ENCODE measurements at places on chromosomes 12 and 14.

GRCh38 chr12:47767216-47767724 lies 5.8 kb upstream of the SLC48A1 start:
- peak; percentile 88 for DNase-seq

- DNase-seq: no peak
Observed at GRCh38 chr12:94615260-94616181, 34.8 kb downstream of the TMCC3 start.

- peak; percentile 17 for DNase-seq
Observed at GRCh38 chr12:11136075-11136474, 1.6 kb upstream of the TAS2R30 start.

DNA sequence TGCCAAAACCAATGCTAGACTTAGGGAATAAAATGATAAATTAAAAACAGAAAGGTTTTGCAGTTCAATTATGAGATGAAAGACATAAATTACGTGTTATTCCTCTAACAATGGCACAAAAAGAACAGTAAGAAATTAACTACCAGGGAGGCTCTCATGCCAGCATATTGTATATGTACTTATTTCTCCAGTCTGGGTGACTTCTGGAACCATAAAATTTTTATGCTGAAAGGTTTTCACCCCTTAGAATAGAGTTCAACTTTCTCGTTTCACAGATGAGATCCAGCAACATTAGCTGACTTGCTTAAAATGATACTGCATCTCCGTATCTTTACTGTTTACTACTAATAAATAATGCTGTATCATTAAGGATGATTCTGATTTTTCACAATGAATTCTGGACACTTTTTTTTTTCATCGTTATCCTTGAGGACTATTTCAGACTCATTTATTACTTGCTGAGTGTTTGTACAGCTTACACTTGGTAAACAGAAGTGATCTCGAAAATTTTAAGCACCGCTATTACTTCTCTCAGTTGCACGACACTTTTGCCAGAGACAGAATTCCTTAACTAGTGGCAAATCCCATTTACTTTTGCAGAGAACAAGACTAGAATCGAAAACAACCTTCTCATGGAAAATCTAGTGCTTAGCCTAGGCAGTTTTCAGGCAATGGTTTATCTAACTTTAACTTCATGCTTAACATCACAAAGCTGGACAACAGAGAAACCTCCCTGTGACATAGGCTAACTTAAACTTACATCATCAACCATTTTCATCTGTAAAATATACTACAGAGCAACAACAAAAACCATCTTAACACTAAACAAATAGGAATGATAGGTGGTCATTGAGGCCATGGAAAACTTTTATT lies 2.7 kb downstream of the RSRC2 start:
- no peak for DNase-seq

DNA sequence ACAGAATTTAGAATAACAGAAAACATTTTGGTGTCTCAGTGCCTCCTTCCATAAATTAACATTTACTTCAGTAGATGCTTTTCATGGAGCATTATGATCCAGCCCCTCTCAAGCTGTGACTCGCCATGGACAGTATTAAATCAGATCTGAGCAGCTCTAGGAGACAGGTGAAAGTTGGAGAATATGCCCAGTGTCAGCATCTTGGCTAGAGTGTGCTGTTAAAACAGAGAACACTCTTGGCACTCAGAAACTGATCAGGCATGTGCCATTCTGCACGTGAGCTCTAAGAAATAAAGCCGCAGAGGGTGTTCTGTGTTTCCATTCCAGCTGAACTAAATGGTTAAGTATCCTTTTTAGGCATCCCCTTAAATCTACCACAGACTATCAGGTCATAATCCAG lies 68.0 kb downstream of the DIP2B start:
- DNase-seq: no peak

DNA sequence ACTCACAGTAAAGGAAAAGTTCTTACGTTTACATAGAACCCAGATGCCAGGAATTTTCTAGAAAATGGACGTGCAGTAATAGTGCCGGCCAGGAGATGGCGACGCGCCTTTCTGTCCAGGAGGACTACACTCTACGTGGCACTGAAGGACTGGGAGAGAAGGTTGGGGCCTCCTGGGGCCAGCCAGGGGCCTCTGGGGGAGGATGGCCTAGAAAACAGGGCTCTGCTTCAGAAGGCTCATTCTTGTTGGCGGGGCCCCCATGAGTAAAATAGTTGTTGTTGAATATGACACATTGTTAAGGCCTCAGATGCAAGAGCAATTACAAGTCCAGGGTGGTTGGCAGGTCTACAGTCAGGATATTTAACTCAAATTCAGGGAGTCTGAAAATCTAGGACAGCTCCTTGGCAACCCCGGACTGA lies 120.1 kb upstream of the MAX start:
- DNase-seq: peak; percentile 78

DNA sequence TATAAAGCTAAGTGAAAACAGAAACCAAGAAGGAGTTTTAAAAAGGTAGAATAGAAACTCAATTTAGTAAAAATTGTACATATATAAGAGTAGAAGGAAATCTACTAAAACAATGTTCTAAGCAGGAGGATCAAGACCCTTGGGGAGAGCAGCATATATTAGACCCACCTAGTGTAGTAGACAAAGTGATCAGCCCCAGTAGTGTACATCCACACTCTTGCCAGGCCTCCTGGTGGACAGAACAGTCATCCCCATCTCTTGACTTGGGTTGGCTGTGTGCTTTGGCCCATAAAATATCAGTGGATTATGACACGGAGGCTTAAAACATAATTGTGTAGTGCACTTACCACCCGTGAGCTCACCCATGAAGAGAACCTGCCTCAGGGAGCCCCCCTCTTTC lies 10.9 kb upstream of the OTUB2 start:
- no peak for DNase-seq

DNA sequence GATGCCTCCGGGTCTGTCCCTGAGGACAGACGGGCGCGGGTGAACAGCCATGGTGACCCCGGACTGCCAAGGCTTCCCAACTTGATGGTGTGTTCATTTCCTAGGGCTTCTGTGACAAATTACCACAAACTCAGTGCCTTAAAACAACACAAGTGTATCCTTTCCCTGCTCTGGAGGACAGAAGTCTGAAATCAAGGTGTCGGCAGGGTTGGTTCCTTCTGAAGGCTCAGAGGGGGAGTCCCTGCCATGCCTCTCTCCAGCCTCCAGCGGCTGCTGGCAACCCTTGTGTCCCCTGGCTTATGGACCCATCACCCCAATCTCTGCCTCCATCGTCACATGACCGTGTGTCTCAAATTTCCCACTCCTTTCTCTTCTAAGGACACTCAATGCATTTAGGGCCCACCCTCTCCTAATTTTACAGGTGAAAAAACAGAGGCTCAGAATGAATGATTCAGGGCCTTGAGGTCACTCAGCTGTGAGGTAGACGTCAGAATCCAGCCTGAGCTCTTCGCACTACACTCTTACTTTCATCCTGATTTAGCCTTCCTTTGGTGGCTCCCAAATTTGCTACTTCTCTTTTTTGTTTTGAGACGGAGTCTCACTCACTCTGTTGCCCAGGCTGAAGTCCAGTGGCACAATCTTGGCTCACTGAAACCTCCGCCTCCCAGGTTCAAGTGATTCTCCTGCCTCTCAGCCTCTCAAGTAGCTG lies 45.4 kb downstream of the VCPKMT start:
- no peak for DNase-seq

DNA sequence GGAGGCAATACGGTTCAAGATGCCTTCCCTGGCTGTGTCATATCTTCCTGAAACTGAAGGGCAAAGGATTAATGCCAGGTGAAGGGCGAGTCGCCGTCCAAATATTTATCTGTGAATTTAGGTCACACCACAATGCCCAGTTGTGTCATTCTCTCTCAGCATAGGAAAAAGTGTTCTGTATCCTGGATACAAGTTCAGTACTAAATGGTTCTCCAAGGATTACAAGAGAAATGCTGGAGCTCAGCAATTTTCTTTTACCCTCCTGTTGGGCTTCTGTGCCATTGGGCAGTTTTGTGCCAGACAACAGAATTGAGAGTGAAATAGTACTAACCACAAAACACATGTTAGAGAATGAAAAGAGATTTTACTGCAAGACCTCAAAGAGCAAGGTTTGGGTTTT lies 493.9 kb downstream of the EGLN3 start:
- no peak for DNase-seq

- no peak for DNase-seq
Observed at GRCh38 chr12:130117233-130117632, 45.0 kb upstream of the FZD10 start.

DNA sequence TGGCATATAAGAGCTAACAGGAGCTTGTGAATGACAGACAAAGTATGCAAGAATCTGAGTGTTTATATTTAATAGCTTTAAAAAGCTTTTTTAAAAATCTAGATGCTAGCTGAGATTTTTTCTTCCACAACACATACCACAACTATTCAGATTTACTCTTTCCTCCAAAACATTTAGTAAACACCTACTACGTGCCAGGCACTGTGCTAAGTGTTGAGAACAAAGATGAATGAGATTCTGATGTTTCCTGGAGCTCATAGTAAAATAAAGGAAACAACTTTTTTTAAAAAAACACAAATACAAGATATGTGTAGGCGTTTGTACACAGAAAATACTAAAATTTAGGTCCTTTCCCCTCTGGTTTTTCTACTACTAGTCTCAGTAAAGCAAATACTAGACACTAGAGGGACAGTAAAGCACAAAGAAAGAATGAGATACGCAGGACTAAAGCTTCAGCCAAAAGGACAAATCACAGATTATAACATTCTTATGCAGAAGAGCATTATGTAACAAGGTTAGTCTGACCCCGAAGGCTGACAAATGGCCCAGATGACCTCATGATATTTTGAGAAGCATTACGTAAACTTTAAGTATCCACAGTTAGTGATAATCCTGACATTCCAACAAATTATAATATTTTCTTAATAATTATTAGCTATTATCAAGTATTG lies 78.6 kb upstream of the PAWR start:
- no peak for DNase-seq

DNA sequence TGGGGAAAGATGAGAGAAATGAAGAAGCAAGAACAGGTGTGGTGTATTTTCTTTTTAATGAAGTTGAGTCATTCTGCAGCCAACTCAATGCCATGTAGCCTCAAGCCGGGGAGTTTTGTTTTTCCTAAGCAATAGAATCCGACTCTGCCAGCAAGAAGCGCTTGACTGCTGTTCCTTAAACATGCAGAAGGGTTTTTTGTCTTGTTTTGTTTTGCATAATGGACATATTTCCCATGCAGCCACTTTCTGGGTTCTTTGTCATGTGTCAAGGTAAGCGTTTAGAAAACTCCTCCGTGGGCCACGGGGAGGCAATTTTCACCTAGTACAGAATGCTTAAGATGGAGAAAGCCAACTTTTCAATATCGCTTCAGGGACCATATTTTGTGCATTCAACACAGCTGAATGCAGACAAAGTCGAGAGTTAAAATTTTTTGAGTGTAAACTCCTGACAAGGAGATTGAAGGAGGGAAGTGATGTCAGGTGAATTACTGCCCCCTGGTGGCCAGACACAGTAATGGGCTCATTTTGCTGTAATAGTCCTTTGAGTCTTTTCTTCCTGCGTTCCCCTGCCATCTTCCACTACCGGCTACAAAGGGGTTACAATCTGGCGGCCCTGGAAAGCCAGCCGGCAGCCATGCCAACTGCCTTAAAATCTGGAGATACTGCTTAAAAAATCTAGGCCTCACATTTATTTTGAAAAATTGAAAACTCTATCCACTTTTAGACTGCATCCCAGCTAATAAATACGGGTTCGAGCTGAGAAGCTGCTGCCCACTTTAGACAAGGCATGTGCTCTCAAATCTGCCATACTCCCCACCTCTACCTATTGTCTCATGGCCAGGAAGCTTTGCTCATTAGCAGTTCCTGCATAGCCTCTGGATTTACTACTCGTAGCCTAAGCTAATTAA lies 3.2 kb upstream of the FICD start:
- peak; percentile 88 for DNase-seq

GRCh38 chr12:98948343-98948949 lies 303.4 kb downstream of the APAF1 start:
- no peak for DNase-seq

- no peak for DNase-seq
Observed at GRCh38 chr12:90653040-90653439, 301.9 kb downstream of the CCER1 start.

- no peak for DNase-seq
Observed at GRCh38 chr14:39946807-39947206, 514.6 kb upstream of the FBXO33 start.

- no peak for DNase-seq
Observed at GRCh38 chr12:38527631-38528030, 211.1 kb downstream of the ALG10B start.

- no peak for DNase-seq
Observed at GRCh38 chr12:69457433-69457832, 12.8 kb upstream of the FRS2 start.

DNA sequence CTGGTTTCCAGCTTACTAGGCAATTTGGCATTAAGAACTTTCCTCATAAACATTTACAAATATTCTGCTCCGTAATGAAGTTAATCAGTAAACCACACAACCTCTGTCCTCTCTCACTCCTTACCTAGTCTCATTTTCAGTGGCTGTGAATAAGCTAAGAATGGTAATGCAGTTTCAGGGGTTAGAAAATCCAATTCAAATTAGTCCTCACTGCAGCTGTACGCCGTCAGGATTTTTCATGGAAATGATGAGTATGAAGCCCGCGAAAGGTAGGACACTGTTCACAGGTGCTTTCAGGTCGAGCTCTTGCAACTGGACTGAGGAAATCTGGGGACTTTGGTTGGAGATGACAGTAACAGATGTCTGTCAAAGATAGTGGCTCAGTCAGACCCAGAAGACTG lies 29.6 kb downstream of the NR1H4 start:
- DNase-seq: no peak

GRCh38 chr14:99643343-99643742 lies 1.6 kb upstream of the HHIPL1 start:
- no peak for DNase-seq

DNA sequence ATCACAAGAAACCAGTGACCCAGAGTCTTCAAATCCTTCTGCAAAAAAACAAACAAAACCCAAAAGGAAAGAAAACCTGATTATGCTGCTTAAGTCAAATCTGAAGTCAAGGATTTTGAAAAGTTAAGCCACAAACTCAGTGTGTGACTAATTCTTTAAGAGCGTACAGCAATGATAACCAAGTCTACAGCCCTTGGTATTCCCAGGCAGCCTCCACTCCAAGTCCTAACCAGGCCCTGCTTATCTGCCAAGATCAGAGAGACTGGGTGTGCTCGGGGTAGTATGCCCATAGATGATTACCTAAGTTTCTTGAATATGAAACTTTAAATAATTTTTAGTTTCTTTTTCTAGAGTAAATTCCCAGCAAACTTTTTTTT lies 13.1 kb downstream of the PGAM5 start:
- DNase-seq: no peak

DNA sequence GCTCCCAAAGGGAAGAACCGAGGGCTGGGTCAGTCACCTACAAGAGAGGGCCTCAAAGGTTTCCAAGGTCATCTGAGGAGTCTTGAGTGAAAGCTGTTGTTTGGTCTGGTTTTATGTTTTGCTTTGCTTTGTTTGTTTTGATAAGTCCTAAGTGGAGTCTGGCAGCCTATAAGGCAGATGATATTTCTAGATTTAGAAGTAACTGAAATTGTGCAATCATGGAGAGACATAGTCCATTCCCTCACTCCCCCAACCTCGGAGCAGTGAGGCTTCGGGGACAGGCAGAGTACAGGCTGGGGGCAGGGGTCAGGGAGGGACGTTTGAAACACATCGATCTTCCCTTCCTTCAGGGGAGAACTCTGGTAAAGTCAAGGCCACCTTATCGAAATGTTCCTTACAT lies 42.3 kb downstream of the TTC9 start:
- DNase-seq: no peak
